ENCODE measurements at places on chromosomes 3 and 15.
A peak's percentile ranks its signal among the peaks of the same experiment; 100 is the strongest.

- no peak for DNase-seq
These were observed 2.4 kb upstream of the C3orf20 start for GRCh38 chr3:14672588-14672987.

DNA sequence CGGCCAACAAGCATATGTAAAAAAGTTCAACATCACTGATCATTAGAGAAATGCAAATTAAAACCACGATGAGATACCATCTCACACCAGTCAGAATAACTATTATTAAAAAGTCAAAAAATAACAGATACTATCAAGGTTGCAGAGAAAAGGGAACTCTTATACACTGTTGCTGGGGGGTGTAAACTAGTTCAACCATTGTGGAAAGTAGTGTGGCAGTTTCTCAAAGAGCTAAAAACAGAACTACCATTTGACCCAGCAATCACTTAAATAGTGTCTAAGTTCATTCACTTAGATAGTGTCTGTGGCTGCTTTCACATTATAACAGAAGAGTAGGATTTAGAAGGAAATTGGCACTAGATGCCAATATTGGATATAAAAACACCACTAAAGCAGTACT is 49.7 kb downstream of the CGGBP1 start:
- no peak for DNase-seq

DNA sequence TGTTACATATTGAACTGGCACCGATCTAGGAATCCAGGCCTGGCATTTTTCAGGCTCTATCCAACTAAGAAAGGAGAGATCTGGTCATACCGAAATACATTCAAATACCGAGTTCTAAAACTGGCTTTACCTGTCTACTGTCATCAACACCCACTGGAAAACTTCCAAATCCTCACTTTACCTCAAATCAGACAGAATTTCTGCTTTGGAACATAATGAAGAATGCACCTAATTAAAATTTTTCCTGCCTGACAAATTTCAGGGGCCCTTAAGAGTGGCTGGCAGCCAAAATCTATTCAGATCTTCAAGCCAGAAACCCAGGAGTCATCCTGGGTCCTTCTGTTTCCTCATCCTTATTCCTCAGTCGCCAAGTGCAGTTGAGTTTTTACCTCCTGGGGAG is 198.6 kb upstream of the FEZF2 start:
- DNase-seq = no peak

GRCh38 chr15:61030451-61030850 is 198.7 kb downstream of the RORA start:
- no peak for DNase-seq

DNA sequence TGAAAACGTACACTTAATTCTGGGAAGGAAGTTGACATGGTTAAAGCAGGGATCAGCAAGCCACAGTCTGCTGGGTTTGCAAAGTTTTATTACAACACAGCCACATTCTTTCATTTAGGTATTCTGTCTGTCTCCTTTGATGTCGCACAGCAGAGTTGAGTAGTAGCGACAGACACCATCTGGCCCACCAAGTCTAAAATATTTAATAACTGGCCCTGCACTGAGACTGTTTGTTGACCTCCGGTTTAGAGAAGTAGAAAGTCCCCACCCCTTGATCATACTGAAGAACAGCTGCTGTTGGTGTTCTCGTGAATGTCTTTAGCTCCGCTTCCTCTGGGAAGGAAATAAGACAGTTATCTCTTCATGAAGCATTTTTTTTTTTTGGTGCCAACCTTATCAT is 66.2 kb downstream of the MCTP2 start:
- DNase-seq = no peak

- DNase-seq = peak; percentile 43
These were observed 858 bp upstream of the SACM1L start for GRCh38 chr3:45688194-45688881.

GRCh38 chr3:140859592-140860336 is 81.9 kb upstream of the SLC25A36 start:
- DNase-seq = peak; percentile 20

- no peak for DNase-seq
These were observed 19.2 kb upstream of the KPNA1 start for GRCh38 chr3:122533931-122534334.

- DNase-seq = no peak
These were observed 16.6 kb downstream of the ZNF592 start for GRCh38 chr15:84764989-84765388.

GRCh38 chr3:179309225-179310078 is 13.4 kb upstream of the ZNF639 start:
- DNase-seq = no peak

DNA sequence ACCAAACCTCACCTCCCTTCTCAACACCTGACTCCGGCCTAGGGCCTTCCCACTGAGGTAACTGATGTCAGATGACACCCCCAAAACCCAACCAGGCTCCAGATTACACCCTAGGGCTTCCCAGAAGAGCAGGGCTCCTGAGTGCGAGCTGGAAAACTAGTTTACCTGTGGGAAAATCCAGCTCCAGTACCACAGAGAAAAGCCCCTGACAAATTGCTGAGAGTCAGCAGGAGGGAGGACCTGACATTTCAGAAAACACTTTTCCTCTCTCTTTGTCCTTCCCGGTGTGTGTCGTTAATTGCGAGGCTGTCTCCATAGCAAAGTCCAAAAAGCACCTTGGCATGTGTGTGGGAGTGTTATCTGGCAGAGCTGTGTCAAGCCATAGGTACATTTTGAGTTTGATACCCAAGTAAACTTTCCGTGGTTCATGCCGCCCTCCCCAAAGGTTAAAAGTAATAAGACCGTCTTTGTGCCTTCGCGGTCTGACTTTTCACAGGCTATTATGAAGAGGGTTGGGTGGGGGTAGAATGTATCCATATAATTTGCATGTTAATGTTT is 79.8 kb upstream of the FNDC3B start:
- DNase-seq = no peak

DNA sequence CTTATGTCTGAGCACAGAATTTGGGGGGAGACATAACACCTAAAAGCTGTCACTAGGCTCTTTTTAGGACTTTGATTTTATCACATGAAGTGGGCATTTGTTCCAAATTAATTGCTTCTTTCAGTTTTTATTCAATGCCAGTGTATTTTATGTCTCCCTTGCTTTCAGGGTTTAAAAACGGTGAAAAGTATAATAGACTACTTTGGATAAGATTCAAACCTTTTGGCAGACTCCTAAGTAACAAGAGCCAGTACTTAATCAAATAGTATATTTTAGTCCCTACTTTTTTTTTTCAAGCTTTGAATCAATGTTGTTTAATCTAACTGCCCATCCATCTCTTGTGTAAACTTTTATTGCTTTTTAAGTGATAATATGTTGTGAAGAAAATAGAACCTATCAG is 847.2 kb upstream of the DPPA4 start:
- no peak for DNase-seq
